OCI-M1 (cell line): ENCODE measurements at places on chromosomes 5 and 9.

DNA sequence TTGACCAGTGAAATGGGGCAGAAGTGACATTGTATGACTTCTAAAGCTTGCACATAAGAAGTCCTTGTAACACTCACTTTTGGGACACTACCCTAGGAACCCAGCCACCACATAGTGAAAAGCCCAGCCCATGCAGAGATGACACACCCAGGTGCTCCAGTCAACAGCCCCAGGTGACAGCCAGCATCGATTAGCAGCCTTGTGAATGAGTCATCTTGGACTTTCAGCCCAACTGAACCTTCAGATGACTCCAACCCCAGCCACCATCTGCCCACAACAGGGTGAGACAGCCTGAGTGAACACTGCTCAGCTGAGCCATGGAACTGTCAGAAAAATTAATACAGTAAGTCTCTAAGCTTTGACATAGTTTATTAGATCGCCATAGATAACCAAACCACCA is 458.6 kb downstream of the ZSWIM6 start:
- no peak for DNase-seq

- no peak for DNase-seq
Measured at GRCh38 chr9:91740701-91741100, 209.3 kb downstream of the ROR2 start.

GRCh38 chr5:75668977-75669689 is 48.1 kb downstream of the POC5 start:
- peak; percentile 87 for DNase-seq

GRCh38 chr5:172443441-172444109 is 10.8 kb downstream of the SH3PXD2B start:
- DNase-seq = peak; percentile 68

DNA sequence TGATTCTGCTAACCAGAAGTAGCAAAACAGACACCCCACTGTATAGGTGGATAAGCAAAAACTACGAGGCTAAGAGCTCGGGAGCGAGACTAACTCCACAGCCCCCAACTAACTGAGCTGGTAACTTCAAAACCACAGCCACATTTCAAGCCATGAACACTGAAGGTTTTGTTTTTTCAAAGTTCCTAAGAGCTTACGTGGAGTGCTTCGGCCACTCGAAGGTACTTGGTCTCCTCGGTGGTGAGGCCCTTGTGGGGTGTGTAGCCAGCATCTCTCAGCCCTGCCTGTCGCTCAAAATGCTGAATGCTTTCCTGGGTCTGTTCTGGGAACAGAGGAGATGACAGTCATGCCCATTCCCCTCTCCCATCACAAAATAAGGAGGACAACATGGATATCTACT is 11.1 kb downstream of the KIAA1191 start:
- no peak for DNase-seq

- no peak for DNase-seq
Measured at GRCh38 chr5:38347896-38348295, 89.5 kb downstream of the EGFLAM start.

GRCh38 chr9:133051281-133051900 is 10.4 kb upstream of the CEL start:
- no peak for DNase-seq

GRCh38 chr5:116088062-116088461 is 3.2 kb downstream of the COMMD10 start:
- DNase-seq = peak; percentile 5

DNA sequence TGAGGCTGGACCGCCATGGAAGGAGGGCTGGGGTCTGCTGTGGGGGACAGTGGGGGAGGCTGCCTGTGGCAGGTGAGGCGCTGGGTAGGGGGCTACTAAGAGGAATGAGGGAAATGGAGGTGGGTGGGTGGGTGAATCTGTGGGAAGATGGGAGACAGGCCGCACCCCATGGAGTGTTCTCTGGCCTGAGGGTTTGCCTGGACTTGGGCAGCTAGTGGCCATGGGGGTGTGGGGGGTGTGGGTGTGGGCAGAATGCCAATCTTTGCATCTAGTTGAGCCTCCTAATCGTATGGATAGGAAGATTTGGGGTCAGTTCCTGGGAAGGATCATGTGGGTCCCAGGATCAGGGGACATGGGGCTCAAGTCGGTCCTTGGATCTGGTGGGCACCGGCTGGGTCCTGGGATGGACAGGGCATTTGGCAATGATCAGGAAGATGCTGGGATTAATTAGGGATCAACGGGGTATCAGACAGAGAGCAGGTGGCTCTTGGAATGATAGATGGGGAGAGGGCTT is 518 bp downstream of the ZDHHC12 start:
- peak; percentile 53 for DNase-seq

DNA sequence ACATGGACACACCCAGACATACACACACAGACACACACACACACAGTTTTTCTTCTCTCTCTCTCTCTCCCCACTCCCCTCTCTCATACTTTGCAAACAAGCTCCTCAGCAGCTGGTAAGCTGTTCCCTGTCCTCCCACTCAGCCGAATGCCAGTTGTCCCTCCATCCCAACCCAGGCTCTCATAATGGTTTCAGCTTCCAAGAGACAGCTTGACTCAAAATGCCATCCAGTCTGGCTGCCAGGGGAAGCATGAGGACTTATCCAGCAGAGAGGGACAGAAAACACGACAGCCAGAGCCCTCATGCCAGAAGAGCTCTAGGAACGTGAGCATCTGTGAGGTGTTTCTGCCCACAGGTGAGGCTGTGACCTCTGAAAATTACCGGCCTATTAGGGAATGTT is 112.6 kb upstream of the SPDL1 start:
- no peak for DNase-seq

DNA sequence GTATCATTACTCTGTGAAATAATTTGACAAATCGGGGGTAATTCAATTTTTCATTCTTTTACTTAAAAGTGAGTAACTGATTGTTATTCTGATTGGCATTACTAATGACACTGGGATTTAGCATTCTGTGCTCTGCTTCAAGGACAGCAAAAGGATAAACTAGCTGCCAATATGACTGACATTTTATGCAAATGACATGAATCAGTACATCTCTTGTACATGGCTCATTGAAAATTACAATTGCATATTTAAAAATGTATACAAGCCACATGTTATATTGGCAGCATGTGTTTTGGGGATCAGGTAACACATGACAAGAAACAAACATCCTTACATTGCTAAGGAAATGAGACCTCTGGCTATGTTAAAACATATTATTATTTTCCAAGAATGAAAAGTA is 79.0 kb downstream of the SMC2 start:
- no peak for DNase-seq

DNA sequence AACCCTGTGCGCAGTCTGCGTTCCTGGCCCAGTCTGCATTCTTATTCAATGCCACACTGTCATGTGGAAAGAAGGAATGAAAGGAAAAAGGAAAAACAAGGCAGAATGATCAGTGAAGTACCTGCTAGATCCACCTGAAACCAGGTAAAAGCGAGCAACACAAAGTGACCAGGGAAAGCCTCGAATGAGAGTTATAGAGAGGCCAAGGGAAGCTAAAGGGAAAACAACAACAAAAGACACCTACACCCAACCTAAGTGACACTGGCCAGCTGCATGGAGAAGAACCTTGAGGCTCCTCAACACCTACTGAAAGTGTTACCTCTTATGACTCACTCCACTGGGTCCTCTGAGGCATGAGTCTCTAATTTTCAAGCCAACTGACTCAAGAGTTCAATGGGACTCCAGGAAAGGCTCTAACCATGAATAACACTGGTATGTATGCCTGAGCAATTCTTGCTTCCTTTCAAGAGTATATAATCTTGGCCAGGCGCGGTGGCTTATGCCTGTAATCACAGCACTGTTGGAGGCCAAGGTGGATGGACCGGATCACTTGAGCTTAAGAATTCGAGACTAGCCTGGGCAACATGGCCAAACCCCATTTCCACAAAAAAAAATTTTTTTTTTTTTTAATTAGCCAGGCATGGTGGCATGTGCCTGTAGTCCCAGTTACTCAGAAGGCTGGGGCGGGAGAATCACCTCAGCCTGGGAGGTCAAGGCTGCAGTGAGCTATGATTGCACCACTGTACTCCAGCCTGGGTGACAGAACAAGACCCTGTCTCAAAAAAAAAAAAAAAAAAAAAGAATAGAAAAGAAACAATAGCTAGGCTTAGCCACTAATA is 29.0 kb downstream of the MTMR12 start:
- DNase-seq = no peak

- DNase-seq = no peak
Measured at GRCh38 chr5:160289721-160290120, 22.6 kb downstream of the CCNJL start.

- no peak for DNase-seq
Measured at GRCh38 chr9:21862871-21863270, 60.4 kb downstream of the MTAP start.

DNA sequence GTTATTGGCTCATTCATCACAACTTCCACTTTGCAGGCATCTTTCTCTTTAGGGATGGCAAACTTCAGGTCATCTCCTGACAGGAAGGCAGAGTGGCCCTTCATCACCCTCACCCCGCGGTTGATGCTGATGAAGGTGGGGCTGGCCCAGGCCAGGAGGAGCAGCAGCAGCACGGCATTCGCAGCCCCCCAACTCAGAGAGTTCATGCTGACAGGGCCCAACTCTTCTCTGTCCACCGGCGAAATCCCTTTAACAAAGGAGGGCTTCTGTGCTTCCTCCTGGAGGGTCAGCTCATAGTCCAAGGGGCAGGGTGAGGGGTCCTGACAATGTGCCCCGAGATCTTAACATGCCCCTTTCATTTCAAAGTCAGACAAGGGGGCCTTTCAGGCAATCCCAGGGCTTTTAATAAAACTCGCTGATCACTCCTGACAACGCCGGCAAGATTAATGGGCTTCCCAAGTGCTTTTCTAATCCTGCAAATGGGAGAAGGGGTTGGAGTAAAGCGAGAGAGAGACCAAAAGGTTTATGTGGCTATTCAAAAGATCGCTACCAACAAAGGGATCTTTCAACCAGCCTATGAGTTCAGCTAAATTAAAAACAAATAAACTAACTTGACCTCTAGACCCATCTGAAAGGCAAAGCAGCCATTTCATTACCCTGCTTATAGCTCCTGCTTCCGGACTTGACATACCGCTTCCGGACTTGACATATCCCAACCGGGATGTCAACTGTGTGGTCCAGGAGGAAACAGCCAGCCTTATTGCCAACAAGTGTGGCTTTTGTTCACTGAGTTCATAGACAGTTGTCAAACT is 41.2 kb downstream of the FREM1 start:
- DNase-seq = no peak

GRCh38 chr5:150428106-150428876 is 15.6 kb upstream of the CD74 start:
- no peak for DNase-seq

DNA sequence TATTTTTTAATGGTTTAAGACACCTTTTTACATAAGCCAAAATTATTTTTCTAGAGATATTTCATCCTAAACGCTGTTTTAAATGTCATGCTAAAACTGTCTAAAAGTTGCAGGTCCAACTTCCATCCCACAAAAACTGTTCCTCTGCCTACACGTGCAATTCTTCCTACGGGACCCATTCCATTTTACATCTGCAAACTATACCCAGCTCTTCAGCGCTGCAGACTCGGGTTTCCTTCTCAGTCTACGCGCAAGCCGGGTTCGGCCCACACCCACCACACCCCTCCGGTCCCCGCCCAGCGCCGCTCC is 8.7 kb downstream of the RANBP6 start:
- DNase-seq = no peak

DNA sequence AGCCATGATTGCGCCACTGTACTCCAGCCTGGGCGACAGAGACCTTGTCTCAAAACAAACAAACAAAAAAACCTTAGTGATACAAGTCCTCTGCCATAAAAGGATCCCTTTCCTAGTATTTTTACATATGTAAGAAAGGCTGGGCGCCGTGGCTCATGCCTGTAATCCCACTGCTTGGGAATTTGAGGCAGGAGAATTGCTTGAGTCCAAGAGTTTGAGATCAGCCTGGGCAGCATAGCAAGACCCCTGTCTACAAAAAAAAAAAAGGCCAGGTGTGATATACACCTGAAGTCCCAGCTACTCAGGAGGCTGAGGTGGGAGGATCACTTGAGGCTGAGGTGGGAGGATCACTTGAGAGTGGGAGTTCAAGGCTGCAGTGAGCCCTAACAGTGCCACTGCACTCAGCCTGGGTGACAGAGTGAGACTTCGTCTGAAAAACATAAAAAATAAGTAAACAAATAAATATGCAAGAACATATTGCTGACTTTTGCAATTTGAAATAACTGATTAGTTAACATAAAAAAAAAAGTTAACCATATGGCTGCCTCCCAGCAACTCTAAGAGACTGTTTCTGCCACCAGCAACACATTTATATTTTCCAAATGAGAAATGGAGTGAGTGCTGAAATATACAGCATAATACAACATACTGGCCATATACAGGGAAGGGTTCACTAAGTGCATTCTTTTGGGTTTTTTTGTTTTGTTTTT is 6.9 kb downstream of the ZNF367 start:
- DNase-seq = no peak

DNA sequence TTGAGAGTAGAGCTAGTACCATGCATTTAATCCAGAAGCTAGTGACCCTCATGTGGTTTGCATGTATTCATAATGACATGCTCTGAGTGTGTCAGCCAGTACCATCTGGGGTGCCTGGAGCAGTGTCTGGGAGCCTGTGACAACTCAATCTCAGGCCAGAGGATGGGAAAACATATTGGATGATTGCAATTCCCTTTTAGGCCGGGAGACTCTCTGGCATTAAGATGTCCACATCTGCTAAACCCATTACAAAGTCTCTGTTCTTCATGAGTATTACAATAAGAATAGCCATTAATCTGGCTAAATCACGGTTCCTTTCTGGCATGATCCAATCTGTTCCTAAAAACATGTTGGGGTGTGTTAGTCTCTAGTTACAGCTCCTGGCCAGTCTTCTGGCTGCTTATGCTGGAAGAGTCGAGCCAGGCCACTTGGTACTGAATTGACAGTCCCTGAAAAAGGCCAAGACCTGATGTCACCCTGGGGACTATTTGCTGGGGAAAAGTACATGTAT is 475.7 kb downstream of the ENC1 start:
- no peak for DNase-seq

DNA sequence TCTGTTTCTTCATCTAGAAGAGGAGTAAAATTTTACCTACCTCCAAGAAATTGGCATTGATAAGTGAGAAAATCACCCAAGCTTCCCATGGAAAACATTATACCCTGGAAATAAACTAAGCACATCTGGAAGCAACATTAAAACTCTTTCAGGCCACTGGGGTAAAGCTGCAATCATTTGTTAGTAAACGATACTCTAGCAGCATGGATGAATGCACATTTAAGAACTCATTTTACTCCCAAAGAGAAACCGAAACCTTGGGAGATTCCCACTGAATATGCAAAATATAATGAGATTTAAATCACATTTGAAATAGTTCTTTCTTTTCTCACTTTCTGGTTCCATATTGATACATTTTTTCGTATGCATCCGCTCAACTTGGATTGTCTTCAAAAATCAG is 467.5 kb downstream of the EFNA5 start:
- peak; percentile 29 for DNase-seq

- peak; percentile 78 for DNase-seq
Measured at GRCh38 chr9:21252721-21253547, 13.1 kb upstream of the IFNA14 start.
